Adipose tissue (tissue), 3 donors: ENCODE measurements at places on chromosomes 16 and 17. TPM values are rescaled to one million over a fixed set of nuclear protein-coding genes. Genes with fewer than 3 reads are reported as not detected.

MED1 gene
- 5.0 TPM for polyA plus RNA-seq

ADAP2 gene
- 8.6 TPM for polyA plus RNA-seq

TBC1D3E gene
- polyA plus RNA-seq = not detected

KCNJ2 gene
- 0.20 TPM for polyA plus RNA-seq

SCO1 gene
- polyA plus RNA-seq = 15.4 TPM

LASP1 gene
- polyA plus RNA-seq = 90.6 TPM

PRSS53 gene
- 0.88 TPM for polyA plus RNA-seq

CLEC18B gene
- 0.45 TPM for polyA plus RNA-seq

HAPSTR1 gene
- polyA plus RNA-seq = 18.3 TPM

CTRB2 gene
- 1.9 TPM for polyA plus RNA-seq

CCDC154 gene
- polyA plus RNA-seq = 0.24 TPM

SLC13A5 gene
- polyA plus RNA-seq = 0.05 TPM

OMG gene
- polyA plus RNA-seq = 0.49 TPM
